Hindlimb muscle (tissue), 1 donor: ENCODE measurements at places on chromosomes 6 and 20.

- no peak for DNase-seq
These were observed 62.6 kb upstream of the ADGRB3 start for GRCh38 chr6:68572525-68572924.

DNA sequence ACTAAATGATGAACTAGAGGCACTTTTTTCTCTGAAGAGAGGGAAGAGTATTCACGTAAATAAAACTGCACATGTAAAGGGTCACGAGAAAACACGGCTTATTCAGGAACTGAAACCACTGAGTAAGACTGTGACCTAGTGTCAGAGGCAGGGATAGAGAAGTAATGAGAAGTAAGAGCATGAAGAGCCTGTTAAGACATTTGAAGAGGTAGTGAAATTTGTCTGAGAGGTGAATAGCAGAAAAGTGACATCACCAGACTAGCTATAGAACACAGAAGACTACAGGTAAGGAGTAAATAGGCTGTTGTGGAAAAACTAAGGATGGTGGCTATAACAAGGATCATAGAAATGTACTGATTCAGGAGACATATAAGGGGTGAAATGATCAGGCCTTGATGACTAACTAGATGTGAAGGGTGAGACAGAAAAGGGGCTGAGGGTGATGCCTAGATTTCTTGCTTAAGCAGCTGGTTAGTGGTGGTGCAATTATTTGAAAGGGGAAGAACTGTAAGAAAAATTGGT lies 76.8 kb downstream of the REV3L start:
- no peak for DNase-seq

- no peak for DNase-seq
These were observed 95.8 kb upstream of the FOXA2 start for GRCh38 chr20:22680031-22680740.

GRCh38 chr20:58228103-58228483 lies 360 bp downstream of the ANKRD60 start:
- no peak for DNase-seq

DNA sequence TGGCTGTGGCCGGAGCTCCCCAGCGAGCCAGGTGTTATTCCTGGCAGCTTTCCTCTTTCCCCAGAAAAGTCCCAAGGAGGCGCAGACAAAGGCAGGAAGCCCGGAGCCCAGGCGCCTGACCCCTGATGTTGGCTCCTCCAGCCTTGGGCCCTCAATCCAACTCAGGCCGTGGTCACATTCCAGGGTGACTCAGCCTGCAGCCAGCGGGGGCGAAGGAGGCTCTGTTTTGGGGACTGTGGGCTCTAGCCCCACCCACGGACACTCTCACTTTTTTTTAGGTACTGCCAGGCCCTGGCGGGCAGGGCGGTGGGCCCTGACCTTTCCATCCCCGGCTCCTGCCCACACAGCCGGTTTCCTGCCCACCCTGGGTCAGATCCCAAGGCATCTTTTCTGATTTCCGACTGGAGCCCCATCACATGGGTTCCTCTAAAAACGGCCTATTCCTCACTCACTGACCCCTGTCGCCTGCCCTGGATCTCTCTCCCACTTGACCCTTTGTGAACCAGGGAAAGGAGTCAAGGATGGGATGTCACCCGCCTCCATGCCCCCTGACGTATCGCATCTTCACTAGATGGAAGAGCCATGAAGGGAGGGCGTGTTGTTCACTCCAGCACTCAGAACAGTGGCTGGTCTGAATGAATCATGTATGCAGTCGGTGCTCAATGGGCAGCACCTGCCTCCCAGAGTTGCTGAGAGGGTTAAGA lies 5.5 kb downstream of the PTGIS start:
- DNase-seq, result peak; percentile 80
